HFFc6 (cell line): ENCODE measurements at places on chromosomes 11 and 22.

- no peak for DNase-seq
Observed at GRCh38 chr11:62208785-62209144, 292 bp downstream of the SCGB2A1 start.

DNA sequence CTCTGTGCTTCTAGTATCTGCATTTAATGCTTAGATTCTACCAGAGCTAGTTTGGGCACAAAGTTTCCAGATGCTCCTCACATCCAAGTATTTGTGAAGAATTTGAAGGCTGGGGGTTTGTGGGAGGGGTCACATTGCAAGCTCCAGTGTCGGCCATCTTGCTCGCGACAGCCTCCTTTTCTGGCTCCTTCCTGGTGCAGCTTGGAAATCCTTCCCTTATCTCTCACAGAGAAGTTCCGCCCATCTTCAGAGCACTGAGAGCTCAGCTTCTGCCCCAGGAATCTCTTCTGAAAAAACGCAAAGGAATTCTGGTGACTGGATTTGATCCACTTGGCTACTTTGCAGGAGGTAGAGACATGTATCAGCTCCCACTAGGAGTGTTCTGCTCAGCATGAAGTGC, 497.5 kb downstream of the TBC1D22A start:
- DNase-seq = no peak

GRCh38 chr11:112255067-112255720, 5.5 kb downstream of the PLET1 start:
- DNase-seq = peak; percentile 7

- no peak for DNase-seq
Observed at GRCh38 chr11:72842126-72842525, 27.9 kb downstream of the ATG16L2 start.

- no peak for DNase-seq
Observed at GRCh38 chr11:64089915-64090805, 54.4 kb downstream of the FLRT1 start.
